ENCODE measurements at places on chromosomes 1 and 21.

- DNase-seq = no peak
Measured at GRCh38 chr1:41663671-41664400, 179.4 kb upstream of the EDN2 start.

- no peak for DNase-seq
Measured at GRCh38 chr1:243597383-243597782, 252.7 kb downstream of the AKT3 start.

GRCh38 chr1:4108331-4108730 lies 208.3 kb upstream of the C1orf174 start:
- no peak for DNase-seq

DNA sequence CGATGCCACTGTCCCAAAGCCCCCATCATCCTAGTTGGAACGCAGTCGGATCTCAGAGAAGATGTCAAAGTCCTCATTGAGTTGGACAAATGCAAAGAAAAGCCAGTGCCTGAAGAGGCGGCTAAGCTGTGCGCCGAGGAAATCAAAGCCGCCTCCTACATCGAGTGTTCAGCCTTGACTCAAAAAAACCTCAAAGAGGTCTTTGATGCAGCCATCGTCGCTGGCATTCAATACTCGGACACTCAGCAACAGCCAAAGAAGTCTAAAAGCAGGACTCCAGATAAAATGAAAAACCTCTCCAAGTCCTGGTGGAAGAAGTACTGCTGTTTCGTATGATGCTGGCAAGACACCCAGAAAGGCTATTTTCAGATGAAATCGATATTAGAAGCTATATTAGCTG lies 8.1 kb downstream of the RHOU start:
- no peak for DNase-seq

DNA sequence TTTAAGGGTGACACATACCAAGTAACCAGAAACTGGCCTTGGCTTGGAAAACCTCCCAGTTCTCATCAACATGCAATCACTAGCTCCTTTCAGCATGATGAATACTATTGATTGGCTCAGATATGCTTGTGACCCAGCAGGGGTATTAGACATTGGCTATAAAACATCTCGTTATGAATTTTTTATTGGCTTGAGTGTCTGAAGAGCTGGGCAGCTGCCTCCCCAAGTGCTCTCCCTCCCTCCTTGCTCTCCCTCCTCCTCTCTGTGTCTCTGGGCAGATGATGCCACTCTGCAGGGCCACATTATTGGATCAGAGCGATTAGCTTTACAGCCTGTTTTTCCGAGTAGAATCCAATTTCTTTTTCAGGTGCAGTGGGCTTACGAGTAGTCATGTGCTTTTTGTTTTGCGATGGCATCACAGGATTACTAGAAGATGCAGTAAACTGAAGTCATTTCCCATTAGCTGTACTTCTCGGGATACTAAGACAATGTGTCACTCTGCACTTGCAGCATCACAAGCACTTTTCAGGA lies 79.3 kb upstream of the ATF3 start:
- DNase-seq = no peak

DNA sequence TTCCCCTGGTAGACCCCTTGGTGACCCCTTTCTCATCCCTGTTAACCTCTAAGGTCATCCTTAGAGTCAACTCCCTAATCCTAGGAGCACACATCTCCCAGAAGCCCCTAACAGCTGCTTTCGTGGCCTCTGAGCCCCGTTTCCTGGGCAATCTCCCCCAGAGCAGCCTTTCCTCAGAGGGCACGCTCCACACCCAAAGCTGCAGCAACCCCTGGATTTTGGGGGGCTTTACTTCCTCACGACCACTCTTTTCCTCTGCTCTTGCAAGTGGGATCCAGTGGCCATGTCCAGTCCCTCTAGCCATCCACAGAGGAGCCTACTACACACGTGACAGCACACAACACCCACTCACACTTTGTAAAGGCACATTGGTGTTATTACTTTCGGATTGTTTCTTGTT lies 13.8 kb downstream of the ABCA4 start:
- no peak for DNase-seq

- no peak for DNase-seq
Measured at GRCh38 chr1:165633614-165634013, 2.6 kb downstream of the MGST3 start.

- no peak for DNase-seq
Measured at GRCh38 chr1:88888750-88889149, 2.6 kb downstream of the GTF2B start.

DNA sequence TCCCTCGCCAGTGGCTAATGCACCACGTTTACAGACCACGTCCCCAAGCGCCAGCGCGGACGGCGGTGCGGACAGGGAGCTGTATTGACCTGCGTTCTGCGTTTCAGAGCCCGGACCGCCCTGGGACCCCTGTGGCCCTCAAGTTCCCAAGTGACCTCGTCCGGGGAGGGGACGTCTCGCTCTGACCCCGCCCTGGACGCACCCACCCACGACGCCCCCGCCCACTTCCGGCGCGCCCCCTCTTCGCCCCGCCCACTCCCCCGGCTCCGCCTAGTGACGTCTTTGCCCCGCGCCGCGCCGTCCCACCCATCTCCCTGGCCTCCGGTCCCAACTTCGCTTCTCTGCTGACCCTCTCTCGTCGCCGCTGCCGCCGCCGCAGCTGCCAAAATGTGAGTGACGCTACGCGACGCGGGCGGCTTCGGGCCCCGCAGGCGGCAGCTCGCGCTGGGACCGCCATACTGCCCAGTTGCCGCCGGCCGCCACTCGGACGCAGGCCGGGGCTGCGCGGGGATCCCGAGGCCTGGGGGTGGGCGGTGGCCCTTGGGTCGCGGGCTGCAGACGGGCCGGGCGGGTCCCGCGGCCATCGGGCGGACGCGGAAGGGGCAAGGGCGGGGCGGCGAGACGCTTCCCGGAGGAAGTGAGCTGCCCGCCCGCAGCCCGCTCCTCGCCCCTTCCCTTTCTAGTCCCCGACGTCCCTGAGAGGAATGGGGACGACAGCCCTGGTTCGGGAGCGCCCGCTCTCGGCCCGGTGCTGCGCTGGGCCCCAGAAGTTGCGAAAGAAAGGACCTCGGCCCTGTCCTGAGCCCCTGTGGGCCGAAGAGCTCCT lies at the start of gene VAMP3:
VAMP3 (plus strand) TSS at position 300 of the 826 bp plus-strand sequence; CDS start at position 388, 88 bp downstream.
- peak; percentile 76 for DNase-seq

GRCh38 chr1:907611-908451 lies 15.9 kb upstream of the SAMD11 start:
- DNase-seq = no peak

DNA sequence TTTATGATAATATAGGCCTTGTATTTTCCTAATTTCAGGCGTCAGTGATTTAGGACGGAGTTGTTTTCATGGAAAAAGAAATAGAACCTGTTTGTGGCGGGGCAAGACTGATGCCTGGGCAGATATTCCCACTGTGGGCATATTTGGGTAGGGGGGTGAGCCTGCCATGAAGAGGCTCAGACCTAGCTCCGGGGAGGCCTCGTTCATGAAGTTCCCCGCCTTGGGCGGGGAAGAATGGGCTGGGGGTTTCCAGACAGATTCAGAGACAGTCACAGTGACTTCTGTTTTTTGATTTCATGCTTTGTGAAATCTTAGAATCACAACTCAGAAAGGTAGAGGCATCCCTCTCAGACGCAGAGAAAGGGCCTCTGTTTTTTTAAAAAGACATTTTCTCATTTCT lies 36.1 kb downstream of the RUNX3 start:
- DNase-seq = no peak

DNA sequence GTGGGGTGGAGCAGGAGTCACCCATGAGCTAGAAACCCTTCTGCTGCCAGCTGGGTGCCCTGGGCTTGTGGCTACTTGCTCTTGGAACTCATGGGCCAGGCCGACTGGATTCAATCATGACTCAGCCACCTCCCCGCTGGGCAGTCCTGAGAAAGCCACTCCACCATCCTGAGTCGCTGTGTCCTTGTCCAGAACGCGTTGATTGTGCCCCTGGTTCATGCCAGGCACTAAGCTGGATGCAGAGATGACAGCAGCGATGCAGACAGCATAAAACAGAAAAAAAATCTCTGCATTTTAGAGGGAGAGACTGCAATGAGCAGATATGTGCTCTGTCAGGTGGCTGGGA lies 10.6 kb downstream of the PADI1 start:
- no peak for DNase-seq

DNA sequence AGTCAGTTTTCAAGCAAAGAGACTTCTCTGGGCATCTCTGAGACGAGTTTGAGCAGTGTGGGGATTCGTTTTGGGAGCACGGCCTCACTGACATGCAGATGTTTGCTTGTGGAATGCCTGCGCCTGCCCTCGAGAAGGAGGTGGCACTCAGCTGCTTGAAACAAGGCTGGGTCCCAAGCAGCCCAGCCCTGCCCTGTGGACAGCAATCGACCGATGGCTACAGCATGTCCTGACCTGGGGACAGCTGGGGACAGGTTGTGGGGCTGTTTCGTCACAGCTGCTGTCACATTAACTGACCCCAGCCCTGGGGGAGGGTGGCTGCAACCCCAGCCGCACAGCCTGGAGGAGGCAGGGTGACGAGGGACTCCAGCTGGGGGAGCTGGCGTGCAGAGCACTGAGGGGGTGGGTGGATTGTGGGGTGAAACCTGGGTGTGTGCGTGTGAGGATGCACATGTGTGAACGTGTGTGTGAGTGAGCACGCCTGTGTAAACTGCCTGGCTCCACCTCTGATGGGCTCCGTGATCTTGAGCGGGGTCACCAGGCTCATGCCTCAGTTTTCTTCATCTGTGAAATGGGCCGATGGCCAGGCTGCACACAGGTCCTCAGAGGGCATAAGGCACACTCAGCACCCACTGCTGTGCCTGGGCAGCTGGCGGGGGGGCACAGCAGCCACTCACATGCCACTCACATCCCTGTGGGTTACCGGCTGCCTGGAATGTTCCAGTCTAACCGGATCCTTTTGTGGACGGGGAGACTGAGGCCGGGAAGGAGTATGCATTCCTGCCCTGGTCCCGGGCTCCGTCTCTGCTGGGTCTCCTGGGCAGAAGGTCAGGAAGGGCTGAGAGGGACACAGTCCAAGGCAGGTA lies 49.3 kb downstream of the COL18A1 start:
- DNase-seq = no peak

DNA sequence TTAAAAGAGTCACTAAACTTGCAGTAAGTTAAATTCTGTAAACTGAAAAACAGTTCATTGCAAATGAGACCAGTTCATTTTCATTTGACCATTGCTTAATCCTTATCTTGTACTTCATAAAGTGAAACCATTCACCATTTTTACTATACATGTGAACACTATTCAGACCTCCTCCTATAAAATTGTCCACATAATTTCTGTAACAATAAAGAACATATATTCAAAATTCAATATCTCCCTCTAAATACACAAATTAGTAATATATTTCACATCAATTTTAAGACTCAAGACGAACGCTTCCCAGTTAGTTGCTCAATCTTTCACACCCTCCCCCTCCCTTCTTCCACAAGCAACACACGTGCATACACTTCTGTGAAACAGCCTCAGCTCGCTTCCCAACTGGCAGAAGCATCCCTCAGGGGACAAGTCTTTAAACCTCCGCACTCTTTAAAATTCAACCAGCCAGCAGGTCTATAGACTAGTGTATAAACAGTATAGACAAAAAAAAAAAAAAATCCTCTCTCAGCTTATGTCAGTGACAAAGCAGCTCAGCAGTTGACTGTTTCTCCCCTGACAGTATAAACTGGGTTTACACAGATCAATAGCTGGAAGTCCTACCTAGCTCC lies 99.6 kb downstream of the DENND1B start:
- DNase-seq = no peak

DNA sequence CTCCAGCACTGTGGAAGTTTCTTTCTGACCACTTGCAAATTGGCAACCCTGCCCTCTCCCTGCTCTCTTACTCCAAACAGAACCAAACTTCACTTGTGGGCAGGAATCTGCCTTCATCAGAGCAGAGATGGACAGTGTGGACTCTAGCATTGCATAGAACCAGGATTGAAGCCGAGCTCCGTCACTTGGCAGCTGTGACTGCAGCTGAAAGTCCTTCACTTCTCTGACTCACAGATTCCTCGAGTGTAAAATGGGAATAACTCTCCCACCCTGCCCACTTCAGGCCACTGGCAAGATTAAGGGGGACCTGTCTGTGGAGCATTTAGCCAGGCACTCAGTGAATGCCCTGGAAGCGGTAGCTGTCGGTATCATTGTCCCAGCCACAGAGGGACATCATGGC lies 75.7 kb upstream of the ZBTB40 start:
- DNase-seq = no peak

DNA sequence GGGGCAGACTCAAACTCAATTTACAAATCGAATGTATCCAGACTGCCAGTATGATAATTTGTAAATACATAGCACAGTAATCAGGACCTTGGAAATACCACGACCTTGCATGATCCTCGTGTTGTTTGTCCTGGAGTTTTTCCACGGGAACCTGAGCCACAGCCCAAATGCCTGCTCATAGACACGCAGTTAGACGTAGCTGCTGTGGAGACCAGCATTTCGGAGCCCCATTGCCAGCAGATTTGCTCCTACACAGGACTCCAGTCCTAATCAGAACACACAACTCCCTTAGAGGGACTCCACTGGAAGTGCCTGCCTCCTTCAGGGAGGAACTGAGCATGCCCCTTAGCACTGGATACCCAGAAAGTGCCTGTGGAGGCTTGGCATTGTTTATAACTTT lies 163.2 kb downstream of the GALNT2 start:
- no peak for DNase-seq

GRCh38 chr1:22452481-22452957 lies 868 bp downstream of the ZBTB40 start:
- DNase-seq = no peak

GRCh38 chr1:208437401-208437800 lies 193.2 kb upstream of the PLXNA2 start:
- DNase-seq = no peak

GRCh38 chr1:166479052-166479631 lies 312.3 kb upstream of the FAM78B start:
- DNase-seq = peak; percentile 29

DNA sequence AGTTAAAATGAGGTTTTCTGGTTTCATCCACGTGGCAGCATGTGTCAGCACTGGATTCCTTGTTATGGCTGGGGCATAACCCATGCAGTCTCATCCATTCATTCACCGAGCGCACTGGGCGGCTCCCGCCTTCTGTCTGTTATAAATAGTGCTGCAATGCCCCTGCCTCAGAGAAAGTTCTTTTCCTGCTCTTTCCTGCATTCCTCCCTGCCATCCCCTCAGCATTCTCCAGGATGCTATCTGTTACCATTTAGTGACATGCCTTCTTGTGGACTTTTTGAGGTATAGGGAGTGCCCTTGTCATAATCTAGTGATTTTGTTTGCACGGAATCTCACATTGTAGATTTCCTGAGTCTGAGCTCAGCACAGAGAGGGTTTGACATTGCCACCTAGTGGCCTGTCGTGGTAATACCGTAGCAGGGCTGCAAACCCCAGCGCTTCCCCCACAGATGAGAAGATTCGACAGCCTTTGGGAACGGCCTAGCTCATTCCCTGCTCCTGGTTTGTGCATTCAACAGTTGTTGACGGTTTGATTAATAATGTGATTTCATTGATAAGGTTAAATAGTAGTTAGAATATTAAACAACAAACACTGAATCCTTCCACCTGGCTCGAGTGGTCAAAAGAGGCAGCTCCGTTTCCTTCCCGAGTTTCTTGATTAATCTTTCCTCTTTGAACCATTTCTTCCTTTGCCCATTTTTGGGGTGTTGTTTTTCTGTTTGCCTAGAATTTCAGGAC lies 46.3 kb downstream of the UMODL1 start:
- DNase-seq = peak; percentile 53

Data from stimulated activated CD4-positive, alpha-beta T cell treated with anti-CD3 and anti-CD28 coated beads, TNF-alpha, amount 100 ng/mL, for 4 hours (primary cell).